ENCODE measurements at places on chromosomes 3 and 15. TPM values are rescaled to one million over a fixed set of nuclear protein-coding genes. Genes with fewer than 3 reads are reported as not detected.

Gene RETNLB
- not detected for total RNA-seq

Gene CLDN11
- 11.4 TPM for total RNA-seq

Gene THSD4
- 29.4 TPM for total RNA-seq

Gene KLHL40
- not detected for total RNA-seq

Gene SCG3
- 2.5 TPM for total RNA-seq

Gene REC114
- not detected for total RNA-seq

Gene PLA2G4F
- 0.11 TPM for total RNA-seq

Gene LIPC
- 0.18 TPM for total RNA-seq

Gene GOLGA6D
- total RNA-seq = not detected

Gene DIS3L
- total RNA-seq = 39.5 TPM

Gene HHATL
- 0.71 TPM for total RNA-seq

Gene CCR4
- total RNA-seq = 0.15 TPM

DNA sequence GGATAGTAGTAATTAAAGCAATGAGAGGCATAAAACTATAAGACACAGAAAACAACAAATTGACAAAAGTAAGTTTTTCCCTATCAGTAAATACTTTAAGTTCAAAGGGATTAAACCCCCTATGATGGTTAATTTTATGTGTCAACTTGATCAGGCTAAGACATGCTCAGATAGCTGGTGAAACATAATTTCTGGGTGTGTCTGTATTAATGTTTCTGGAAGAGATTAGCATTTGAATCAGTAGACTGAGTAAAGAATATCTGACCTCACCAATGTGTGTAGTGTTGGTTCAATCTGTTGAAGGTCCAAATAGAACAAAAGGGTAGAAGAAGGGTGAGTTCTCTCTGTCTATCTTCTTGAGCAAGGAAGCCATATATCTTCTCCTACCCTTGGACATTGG, 283.3 kb upstream of the GRM7 start:
- no peak for DNase-seq

DNA sequence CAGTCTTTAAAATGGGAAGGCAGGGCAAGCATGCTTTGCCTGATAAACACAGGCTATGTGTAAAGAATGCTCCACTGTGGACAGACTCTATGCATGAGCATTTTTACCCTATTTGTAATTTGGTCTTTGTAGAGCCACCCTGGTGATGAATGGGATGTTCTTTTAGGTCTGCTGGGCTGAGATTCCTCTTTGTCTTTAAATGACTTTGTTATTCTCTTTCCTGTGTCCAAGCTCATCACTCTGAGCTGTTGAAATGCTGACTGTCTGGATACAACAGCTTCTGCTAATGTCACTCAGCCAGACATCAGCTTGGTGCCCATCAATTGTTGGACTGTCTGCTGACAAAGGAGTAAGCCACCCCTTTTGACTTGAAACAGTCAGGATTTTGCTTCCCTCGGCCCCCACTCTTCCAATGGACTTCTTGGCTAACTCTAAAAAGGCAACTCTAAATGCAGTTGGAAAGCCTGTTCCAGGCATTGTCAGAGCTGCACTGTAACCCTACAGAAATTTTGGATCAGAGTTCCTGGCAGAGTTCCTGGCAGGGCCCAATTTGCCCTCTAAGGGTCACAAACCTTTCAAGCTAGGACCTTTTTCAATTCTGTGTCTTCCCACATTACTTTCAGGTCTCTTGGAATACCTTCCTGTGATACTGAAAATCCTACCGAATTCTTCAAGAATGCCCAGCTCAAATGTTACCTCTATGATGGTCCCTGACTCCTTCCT, 40.5 kb upstream of the EIF1B start:
- no peak for DNase-seq

DNA sequence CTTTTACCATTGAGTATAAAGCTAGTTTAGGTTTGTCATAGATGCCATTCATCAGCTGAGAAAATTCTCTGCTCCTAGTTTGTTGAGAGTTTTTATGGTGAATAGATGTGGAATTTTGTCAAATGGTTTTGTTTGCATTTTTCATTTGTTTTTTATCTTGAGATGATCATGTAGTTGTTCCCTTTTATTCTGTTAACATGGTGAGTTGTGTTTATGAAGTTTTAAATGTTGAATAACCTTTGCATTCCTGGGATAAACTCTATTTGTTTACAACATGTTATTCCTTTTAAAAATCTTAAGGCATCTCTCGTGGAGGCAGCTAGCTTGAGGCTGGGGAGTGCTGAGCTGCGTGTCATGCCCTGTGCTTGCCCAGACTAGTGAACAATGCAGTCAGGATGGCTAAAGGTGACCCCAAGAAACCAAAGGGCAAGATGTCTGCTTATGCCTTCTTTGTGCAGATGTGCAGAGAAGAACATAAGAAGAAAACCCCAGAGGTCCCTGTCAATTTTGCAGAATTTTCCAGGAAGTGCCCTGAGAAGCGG, 48.5 kb downstream of the ANAPC13 start:
- DNase-seq = no peak

- DNase-seq = no peak
Measured at GRCh38 chr3:191882289-191882688, 421.3 kb downstream of the PYDC2 start.

DNA sequence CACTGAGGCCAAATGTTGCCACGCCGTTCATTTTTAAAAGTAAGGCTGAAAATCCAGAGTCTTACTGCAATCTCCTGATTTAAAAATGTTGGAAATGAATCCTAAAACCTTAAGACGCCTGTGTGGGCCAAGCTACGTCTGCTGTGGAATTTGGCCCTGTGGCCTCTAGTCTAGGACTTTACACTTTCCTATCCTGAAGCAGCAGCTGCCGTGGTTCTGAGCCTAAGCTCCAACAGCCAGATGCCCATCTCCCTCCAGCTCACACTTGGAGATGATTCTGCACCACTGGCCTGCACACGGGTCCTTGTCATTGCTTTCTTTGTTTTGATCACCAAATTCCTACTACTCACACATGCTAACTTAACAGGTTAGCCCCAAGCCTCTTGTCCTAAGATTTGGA, 286.4 kb upstream of the LYSMD4 start:
- no peak for DNase-seq

DNA sequence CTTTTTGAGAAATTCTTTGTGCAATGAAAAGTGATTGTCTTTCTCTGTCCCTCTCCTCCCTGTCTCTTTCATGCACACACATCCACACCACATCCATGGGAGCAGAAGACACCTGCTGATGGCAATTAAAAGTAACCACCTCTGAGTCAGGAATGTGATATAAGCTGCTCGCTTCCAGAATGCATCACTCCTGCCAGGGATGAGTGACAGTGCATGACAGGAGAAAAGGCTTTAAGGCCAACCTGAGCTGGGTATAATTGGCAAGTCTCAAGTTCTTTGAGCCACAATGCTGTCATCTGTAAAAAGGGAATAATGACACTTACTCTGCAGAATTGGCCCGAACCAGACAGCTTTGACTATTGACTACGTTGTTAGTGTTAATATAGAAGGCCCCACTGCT, 59.6 kb downstream of the UBP1 start:
- DNase-seq = no peak

DNA sequence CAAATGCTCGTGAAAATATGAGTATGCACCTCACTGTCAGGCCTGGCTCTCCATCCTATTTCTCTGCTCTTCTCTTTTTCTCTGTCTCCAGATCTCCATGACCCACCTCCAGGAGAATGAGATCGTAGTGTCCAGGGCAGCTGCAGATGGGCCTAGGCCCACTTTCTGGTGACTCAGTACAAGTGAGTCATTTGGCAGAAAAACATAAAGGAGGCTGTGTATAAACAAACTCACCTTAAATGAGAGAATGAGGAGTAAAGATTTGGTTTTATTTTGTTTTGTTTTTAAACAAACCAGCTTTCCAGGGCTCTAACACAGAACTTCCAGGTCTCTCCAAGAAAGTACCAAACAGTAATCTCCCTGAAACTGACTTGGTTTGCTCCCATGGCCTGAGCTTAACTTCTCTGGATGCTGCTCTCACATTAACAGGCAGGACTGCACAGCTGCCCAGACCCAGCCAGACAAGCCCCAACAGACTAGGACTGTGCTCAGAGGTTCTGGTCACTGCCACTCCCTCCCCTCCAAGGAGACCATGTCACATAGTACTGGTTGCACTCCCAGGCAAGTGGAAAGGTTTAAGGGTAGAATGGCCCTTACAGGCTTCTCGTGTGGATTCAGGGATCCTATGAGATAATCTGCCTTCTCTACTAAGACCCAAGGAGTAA, 1.5 kb upstream of the HEG1 start:
- DNase-seq = peak; percentile 59

- no peak for DNase-seq
Measured at GRCh38 chr3:62562017-62562416, 188.7 kb upstream of the FEZF2 start.

GRCh38 chr15:69863446-69863845, 234.3 kb downstream of the TLE3 start:
- DNase-seq = no peak

GRCh38 chr3:3560591-3561311, 238.5 kb upstream of the LRRN1 start:
- no peak for DNase-seq

- no peak for DNase-seq
Measured at GRCh38 chr3:55243678-55244077, 243.4 kb downstream of the WNT5A start.

GRCh38 chr15:67080118-67080899, 14.9 kb downstream of the SMAD3 start:
- no peak for DNase-seq

DNA sequence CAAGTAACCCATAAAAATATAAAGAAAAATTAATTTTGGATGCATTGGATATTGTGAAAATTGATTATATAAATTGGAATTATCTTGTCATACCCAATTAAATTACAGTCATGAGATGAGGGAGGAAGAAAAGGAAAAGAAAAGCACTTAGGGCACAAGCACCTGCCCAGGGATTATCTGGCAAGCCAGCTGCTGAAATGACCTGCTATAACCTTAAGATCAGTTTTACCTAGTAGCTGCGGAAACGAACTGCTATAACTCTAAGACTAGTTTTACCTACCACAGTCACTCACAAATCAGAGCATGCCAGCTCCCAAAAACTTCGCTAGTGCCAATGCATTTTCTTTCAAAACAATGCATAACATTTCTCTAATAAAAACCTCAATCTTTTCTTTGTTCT, 26.2 kb downstream of the LRRFIP2 start:
- no peak for DNase-seq

GRCh38 chr3:264394-265156, 68.0 kb downstream of the CHL1 start:
- no peak for DNase-seq

- DNase-seq = no peak
Measured at GRCh38 chr3:11576453-11576852, 67.3 kb downstream of the VGLL4 start.

DNA sequence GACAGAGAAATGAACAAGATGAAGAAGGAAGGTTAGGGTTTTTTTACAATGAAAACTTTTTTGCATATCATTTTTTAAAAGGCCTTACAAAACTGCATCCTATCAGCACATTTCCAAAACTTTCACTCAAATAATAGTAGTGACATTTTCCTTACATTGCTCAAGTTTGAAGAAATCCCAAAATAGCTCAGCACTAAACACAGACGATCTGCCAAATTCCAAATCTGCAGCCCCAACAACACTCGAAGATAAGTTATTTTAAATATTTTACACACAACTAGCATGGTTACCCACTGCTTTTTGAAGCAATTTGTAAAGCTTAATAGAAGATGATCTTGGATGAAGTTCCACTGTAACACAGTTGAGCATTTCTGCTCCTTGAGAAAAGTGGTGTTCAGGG, 535.6 kb upstream of the ALCAM start:
- no peak for DNase-seq

GRCh38 chr15:99100245-99101173, 4.4 kb upstream of the SYNM start:
- DNase-seq = peak; percentile 86

GRCh38 chr15:33955945-33956344, 12.4 kb upstream of the CHRM5 start:
- DNase-seq = no peak

GRCh38 chr3:144770915-144771351, 799.3 kb downstream of the DIPK2A start:
- no peak for DNase-seq

DNA sequence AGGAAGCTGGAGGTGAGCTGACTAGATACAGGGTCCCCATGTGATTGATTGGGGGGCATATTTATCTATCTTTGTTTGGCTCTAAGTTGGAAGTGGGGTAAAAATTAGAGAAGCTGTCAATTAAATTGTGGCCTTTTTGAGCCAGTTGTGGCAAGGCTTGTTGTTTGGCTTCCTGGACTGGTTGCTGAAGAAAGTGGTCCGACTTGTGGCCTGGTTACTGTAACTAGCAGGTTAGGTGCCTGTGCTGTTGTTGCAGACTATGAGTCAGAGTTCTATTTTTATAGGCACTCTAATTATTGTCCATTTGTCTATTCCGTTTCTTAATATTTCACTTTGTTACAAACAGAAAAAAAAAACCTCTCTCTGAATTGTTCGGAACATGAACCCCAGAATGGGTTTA, 129.1 kb upstream of the CNTN6 start:
- no peak for DNase-seq

DNA sequence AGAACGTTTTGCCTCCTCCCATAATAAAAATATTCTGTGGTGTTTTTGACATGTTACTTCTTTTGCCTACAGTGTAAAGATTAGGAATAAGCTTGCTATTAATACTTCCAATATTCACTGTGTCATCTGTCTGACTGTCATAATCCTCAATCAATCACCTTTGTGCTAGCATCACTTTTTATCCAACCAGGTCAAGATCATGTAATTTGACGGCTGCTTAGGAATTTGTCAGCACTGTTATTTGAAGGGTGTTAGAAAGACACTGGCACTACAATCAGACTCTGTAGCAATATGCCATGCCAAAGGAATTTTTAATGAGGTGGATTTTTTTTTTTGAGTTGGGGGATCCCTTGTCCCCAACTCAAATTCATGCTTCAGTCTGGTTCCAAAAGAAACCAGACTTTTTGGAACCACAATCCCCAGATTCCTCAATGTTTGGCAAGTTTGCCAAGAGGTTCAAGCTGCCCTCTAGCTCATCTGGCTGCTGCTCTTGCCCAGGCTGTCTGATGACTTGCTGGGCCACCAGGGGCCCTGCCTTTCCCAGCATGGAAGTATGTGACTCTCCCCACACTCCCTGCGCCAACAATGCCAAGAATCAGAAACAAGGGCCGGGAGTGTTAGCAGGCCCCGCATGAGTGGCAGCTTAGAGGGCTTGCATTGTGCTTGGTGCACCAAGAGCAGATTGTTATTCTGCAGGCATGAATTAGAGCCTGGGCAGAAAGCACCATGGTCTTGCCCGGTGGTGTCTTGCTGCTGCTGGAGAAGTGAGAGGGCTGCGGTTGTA, 58.6 kb upstream of the TSC22D2 start:
- no peak for DNase-seq

GRCh38 chr3:156038869-156039268, 81.5 kb upstream of the KCNAB1 start:
- DNase-seq = no peak

DNA sequence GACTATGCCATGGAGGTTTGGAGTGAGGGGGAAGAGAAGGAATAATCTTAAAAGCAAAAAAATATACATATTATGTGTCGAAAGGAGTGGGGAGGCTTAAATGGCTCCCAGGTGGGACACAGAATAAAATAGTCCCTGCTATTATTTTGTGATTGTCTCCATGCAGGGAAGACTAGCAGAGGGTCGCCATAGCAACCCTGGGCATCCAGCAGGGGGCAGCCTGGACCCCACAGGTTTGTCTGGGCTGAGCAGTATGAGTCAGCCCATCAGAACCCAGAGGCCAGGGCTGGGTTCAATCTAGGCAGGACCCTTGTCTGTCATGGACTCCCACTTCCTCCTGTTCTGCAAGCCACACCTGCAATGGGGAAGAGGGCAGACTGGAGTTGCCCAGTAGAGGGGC, 17.6 kb upstream of the LINGO1 start:
- DNase-seq = no peak

All from adrenal gland (tissue), 19 donors.